ENCODE measurements at places on chromosomes 1 and 21.
A peak's percentile ranks its signal among the peaks of the same experiment; 100 is the strongest.

- DNase-seq = peak; percentile 11
Observed at GRCh38 chr1:36034692-36035091, 49.2 kb upstream of the TEKT2 start.

- DNase-seq = peak; percentile 68
Observed at GRCh38 chr21:45950740-45951515, 30.6 kb upstream of the COL6A1 start.

- DNase-seq = no peak
Observed at GRCh38 chr1:35962952-35963351, 32.0 kb downstream of the AGO3 start.

- no peak for DNase-seq
Observed at GRCh38 chr1:11862890-11863289, 4.1 kb upstream of the NPPB start.

- peak; percentile 14 for DNase-seq
Observed at GRCh38 chr1:63813829-63814277, 40.0 kb downstream of the ROR1 start.

GRCh38 chr21:31872452-31873274, at the start of gene HUNK:
Gene HUNK, plus strand, starts transcription at chr21:31873020. Its CDS starts 655 bp downstream, at chr21:31873675.
- no peak for DNase-seq

Measured in hepatic stellate cell (primary cell).